AG08395 (cell line): ENCODE measurements at places on chromosomes 7 and 10.

- no peak for DNase-seq
These were observed 21.3 kb downstream of the GCK start for GRCh38 chr7:44167920-44168319.

- no peak for DNase-seq
These were observed 78.8 kb downstream of the SLC25A40 start for GRCh38 chr7:87797395-87797794.

- DNase-seq, result no peak
These were observed 100.7 kb downstream of the IQUB start for GRCh38 chr7:123433665-123434064.

DNA sequence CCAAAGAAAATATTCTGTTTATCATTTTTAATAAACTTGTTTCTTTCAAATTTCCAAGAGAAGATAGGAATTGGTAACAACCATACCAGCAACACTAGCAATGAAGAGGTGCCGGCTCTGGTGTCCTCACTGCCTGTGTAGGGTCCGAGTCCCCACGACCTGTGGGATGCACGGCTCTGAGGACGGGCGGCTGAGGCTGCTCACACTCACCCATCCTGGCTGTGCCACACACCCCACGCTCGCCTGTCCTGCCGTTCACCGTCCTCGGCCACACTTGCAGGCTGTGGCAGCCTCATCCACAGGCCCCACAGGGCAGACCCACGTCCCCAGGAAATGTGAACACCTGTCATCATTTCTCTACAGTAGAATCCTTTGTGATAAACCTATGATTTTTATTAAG, 48.2 kb upstream of the DPYSL4 start:
- no peak for DNase-seq

- DNase-seq, result no peak
These were observed 8.6 kb upstream of the ORAI2 start for GRCh38 chr7:102424787-102425218.

- no peak for DNase-seq
These were observed 484.0 kb upstream of the MBL2 start for GRCh38 chr10:53256623-53257022.
